ENCODE measurements at places on chromosomes 2 and 18.
A peak's percentile ranks its signal among the peaks of the same experiment; 100 is the strongest.

GRCh38 chr2:3207091-3207491 lies 170.5 kb downstream of the EIPR1 start:
- DNase-seq = no peak

- peak; percentile 3 for DNase-seq
These were observed at the start of gene AOX1 for GRCh38 chr2:200585730-200586643. AOX1 (plus strand) TSS chr2:200586014; CDS start chr2:200586109, 95 bp downstream.

DNA sequence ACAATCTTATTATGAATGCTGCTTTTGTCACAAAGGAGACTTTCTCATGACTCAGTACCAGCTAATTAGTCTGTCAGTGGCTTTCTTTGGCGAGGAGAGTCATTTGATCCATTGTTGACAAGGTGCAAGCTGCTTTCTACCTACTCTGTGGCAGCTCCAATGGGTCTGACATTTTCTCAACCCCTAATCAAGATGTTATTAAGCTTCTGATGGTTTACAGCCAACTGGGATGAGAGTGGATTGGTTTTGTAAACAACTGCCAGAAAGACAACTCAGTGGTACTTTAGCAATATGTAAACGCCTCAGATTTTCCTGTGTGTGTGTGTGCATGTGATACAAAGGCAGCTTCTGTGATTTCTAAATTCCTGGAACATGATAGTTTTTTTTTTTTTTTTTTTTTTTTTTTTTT lies 8.2 kb upstream of the CLIP4 start:
- no peak for DNase-seq

- DNase-seq = peak; percentile 78
These were observed 115.4 kb upstream of the PKDCC start for GRCh38 chr2:41932241-41933045.
